Renal cortical epithelial cell (primary cell): ENCODE measurements at places on chromosomes 2 and 18.

DNA sequence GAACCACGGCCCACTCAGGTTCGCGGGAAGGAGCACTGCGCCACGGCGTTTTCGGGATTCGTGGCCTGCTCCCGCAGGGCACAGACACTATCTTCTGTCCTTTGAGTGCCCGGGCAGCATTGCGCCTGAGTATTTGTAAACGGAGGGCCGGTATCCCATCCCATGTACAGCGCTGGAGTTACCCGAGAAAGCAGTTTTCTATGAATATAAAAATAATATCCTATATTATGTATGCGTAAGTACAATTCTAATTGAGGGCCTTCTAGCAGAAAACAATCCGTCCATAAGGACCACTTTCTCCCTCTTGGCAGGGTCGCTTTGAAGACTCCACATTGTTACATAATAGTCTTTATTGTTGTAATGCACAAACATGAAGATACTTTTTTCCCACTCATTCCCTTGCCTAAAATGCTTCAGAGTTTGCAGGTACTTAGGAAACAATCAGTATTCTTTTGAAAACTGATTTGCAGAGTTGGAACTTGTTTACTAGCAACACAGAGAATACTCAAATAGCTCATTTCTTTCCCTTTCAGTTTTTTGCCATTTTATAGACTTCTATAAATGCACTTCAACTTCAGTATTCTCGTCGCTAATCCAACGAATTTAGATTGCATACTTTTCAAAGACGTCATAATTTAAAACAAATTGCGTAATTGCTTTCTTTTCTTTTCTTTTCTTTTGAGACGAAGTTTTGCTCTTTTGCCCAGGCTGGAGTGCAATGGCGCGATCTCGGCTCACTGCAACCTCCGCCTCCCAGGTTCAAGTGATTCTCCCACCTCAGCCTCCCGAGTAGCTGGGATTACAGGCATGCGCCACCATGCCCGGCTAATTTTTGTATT is 1.0 kb upstream of the REV1 start:
- DNase-seq = no peak

- DNase-seq = peak; percentile 3
Measured at GRCh38 chr2:70673041-70673647, 94.9 kb downstream of the ADD2 start.

GRCh38 chr2:19086231-19086651 is 272.2 kb downstream of the OSR1 start:
- DNase-seq = no peak

- peak; percentile 53 for DNase-seq
Measured at GRCh38 chr2:157777427-157777826, 98.7 kb downstream of the ACVR1 start.

GRCh38 chr2:149134335-149134923 is 95.9 kb downstream of the LYPD6B start:
- DNase-seq = no peak

DNA sequence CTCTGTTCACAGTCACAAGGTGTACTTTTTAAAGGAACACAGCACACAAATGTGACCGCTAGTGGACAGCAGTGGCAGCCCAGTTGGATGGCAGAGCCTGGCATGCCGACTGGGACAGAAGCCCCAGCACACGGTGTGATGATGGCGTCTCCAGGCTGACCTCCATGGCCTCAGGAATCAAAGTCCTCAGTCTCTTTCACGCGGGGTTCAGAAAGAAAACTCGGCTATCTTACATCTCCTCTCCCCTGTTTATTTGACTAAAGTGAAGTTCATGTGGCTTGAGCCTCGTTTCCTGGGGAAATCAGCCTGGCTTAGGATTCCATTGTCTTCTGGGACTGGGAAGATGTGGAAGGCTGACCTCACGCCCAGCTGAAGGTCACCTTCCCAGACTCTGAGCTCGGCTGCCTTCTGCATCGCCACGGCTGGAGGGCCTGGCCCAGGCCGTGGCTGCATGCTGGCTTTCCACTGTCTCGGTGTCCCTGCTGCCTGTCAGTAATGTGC is 56.1 kb downstream of the ASAP2 start:
- no peak for DNase-seq

DNA sequence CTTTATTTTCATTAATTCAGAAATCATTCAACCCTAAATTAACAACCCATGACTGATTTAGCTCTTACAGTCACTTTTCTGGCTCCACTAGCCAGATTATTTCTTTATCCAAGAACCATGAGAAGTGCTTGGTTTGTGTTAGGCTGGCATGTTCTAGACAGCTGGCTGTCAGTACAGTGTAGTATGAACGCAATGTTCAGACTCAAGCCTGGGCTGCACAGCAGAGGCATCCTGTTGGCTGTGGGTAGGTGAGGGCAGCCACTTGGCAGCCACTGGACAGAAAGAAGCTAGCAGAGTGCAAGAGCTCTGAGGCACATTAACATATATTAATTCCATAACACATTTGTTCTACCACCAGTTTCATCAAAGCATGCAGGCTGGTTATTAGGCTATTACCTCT is 522.9 kb upstream of the FSHR start:
- DNase-seq = no peak

DNA sequence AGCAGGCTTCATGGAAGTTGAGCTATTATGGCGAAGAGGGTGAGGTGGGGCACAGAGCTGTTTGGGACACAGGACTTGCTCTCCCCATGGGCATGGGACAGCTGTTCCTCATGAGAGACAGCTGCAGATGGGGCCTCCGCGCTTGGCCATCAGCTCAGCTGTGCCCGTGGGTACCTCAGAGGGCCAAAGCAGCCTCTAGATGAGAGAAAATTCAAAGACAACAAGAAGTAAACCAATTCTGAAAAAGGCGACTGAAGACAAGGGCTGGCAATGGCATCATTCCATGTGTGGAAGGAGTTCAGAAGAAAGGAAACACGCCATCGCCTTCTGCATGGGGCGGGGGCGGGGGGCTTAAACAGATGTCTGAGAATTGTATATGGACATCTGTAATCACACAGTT is 136.2 kb downstream of the BCL2 start:
- DNase-seq = no peak

- no peak for DNase-seq
Measured at GRCh38 chr2:88167740-88168139, 2.4 kb upstream of the THNSL2 start.

GRCh38 chr18:44729631-44730101 is 49.0 kb downstream of the SETBP1 start:
- no peak for DNase-seq

- peak; percentile 20 for DNase-seq
Measured at GRCh38 chr2:173997269-173997668, 32.1 kb upstream of the SP3 start.

DNA sequence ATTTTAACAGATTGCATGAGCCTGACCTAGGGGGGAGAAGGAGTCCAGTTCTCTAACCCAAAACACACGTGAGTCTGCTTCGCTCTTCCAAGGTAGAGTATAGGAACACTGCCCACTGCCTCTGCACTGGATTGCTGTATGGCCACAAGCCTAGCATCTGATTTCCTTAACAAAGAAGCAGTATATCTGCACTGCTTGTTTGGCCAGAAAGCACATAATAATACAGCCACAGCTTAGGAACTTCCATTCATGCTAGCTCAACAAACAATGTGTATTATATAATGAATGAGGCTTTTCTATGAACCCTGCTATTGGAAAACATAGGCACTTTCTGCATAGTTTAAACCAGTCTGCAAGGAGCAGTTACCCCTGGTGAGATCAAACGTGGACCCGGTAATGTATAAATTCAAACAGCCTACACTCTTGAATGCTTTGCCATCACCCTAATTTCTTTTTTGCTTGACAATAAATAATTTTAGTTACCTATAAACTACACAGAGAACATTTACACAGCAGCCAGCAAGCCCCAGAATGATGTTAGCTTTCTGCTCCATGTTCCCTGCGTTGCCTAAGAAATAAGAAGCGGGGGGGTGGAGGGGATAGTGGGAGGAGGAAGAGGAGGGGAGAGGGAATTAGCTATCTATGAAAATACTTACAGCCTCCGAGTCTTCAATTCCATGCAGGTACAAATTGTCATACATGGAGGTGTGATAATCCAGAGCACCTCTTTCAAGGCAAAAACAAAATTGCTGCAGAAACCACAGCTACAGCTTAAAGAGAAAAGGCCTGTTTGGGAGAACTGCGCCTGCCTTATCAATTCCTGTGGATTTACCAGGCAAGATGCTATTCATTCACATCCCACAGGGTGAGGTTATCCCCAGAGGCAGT is 125.6 kb downstream of the CACNB4 start:
- no peak for DNase-seq

GRCh38 chr2:85781013-85781332 is 27.2 kb downstream of the ATOH8 start:
- DNase-seq = no peak

DNA sequence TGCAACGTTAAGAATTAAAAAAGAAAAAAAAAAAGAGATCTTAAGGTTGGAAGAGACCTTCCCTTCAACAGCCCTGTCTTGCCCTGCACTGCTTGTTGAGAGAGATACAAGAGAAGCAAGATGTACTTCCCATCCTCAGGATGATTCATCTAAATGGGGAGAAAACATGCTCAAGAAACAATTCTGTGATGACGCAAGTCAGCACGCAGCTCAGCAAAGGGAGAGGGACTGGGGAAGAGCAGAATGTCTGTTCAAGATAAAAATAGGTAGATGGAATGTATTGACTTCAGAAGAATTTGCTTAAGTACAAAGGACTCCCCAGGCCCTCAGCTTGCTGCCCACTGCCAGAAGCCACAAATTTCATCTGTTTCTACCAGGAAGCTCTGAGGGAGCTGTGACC is 198.2 kb upstream of the SPRED2 start:
- peak; percentile 55 for DNase-seq

GRCh38 chr2:44707945-44708660 is 233.4 kb upstream of the SIX3 start:
- no peak for DNase-seq

GRCh38 chr2:219656526-219656925 is 29.1 kb downstream of the SLC4A3 start:
- peak; percentile 13 for DNase-seq

DNA sequence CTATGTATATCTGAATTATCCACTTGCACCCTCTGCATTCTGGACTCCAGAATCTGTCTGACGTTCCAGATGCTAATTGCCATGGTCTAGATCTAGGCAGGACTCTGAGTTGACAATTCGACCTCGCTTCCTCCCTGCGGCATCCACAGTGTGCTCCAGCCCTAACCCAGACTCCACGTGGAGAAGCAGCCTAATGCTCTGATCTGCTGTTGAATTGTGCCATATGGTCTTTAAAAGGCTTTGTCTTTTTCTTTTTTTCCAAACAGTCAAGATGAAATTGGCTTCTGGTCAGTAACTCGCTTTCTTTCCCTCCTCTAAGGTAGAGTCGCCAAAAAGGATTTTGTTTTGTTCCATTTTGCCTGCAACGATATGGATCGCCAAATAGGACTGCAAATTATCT is 752.6 kb upstream of the ID2 start:
- no peak for DNase-seq

DNA sequence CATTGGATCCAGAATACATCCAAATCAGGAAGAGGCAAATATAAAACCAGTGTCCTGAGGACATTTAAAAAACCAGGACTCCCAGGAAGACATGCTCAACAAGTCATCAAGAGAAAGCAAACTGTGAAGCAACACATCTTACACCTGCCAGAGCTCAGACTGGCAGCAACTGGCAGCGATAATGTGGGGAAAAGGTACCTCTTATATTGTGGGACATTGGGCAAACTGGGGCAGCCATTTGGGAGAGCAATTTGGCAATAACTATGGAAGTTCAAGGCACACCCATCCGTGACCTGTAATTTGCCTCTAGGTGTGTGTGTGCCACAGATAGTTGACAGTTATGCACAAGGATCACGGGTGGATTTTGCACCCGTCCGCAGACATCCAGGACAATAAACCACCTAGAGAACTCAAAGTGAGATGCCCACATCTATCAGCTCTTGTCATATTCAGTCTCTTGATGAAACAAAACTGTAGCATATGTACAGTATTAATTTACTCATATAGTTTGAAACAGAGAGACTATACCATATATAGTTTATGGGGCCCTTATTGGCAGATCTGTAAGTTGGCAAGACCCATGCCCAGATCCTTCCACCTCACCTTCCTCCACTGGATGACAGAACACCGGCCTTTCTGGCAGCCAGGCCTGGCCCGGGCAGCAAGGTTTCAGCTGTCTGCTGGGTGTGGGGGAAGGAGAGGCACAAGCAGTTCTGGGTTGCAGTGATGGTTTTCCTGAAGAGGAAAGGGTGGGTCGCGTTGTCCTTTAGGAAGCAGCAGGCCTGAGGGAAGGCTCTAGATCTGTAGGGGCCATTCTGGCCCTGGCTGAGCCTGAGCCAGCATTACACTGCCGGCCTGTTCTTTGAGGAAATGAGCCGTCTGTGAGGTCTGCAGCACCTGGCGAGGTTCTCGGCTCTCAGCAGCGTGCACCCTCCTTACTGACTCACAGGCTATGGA is 18.8 kb downstream of the HJURP start:
- no peak for DNase-seq

DNA sequence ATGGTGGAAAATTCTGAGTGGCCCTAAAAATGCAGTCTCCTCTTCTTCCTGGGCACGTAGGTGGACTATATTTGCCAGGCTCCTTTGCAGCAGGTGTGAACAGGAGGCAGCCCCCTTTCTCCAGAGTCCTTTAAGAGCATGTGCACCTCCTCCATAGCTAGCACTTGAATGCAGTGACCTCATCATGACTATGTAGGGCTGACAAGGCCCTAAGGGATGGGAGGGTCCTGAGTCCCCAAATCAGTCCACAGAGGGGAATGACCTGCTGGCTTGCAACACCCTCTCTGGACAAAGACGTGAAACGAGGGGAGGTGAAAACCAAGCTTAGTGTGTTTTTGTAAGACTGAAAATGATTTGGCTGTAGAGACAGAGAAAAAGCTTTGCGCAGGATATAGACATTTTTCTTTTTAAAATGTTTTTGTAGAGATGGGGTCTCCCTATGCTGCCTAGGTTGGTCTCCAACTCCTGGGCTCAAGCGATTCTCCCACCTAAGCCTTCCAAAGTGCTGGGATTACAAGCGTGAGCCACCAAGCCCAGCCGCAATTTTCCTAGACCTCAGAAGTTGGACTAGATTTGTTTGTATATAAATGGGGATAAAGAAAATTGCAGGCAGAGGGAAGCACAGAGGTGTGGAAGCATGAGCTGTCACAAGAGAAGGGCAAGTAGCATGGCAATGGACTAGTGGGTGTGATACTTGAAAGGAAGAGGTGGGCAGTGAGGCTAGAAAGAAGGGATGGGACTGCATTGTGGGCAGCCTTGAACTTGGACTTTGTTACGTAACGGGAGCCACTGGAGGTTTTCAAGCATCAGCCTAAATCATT is 28.8 kb downstream of the LONRF2 start:
- DNase-seq = no peak

- DNase-seq = peak; percentile 59
Measured at GRCh38 chr2:20050646-20051531, 539 bp downstream of the LAPTM4A start.

DNA sequence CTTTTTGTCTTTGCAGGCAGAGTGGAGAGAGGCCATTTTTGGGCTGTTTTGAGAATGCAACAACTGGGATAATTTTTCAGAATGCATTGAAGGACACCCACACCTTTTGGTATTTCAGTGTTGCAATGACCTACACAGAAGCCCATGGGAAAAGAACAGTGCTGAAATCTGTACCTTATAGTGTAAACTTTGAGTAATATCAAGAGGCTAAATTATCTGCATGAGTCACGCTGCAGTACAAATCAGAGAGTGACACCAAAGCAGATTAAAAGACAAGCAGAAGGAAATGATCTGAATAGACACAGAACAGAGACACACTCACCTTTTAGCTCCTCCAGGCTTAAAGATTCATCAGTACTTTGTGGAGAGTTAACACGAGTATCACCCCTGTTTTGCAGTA is 265.3 kb downstream of the PAX3 start:
- DNase-seq = peak; percentile 18

GRCh38 chr18:48609114-48609513 is 70.3 kb downstream of the CTIF start:
- DNase-seq = no peak
